ENCODE measurements at places on chromosomes 1 and 21. TPM values are rescaled to one million over a fixed set of nuclear protein-coding genes. Genes with fewer than 3 reads are reported as not detected.

UBASH3A gene
- not detected for total RNA-seq

MCOLN3 gene
- total RNA-seq = 0.51 TPM

PGLYRP4 gene
- total RNA-seq = not detected

ADAMTS4 gene
- 5.9 TPM for total RNA-seq

DNA sequence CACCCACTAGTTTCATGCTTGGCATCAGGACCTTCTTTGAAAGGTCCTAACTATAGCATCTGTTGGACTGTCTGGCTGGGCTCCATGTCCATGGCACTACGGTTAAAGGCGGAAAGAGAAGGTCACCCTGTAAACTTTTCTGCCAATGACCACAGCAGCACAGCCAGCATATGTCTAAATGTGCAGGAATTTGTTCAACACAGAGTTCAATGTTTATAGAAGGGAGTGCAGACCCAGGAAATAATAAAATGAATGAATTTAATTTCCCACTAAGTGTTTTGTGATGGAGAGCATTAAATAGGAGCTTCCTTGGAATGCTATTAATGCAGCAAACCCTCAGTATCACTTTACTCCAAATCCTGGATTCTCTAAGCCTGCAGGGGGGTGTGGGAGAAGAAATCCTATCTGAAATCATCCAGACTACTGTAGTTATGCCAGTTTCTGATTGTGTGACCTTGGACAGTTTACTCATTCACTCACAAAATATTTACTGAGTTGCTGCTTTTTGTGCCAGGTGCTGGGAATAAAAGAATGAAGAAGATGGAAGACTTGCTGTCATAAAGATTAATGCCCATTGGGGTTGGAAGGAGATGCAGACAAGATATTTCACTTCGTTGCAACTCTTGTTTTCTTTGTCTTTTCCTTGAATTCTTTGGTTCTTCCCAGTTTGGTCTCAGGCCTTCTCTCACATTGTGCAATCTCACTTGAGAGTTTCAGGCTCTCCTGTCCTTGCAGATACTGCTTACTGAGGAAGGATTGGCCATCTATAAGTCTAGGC lies 195.0 kb downstream of the ROR1 start:
- DNase-seq = peak; percentile 37

GRCh38 chr1:199279067-199279466 lies 640.2 kb downstream of the PTPRC start:
- DNase-seq = no peak

- DNase-seq = peak; percentile 75
Measured at GRCh38 chr1:9291914-9292360, 757 bp upstream of the SPSB1 start.

- no peak for DNase-seq
Measured at GRCh38 chr1:223147873-223148272, 4.8 kb upstream of the TLR5 start.

GRCh38 chr21:34807881-34808568 lies 139.2 kb downstream of the CLIC6 start:
- DNase-seq = peak; percentile 97

DNA sequence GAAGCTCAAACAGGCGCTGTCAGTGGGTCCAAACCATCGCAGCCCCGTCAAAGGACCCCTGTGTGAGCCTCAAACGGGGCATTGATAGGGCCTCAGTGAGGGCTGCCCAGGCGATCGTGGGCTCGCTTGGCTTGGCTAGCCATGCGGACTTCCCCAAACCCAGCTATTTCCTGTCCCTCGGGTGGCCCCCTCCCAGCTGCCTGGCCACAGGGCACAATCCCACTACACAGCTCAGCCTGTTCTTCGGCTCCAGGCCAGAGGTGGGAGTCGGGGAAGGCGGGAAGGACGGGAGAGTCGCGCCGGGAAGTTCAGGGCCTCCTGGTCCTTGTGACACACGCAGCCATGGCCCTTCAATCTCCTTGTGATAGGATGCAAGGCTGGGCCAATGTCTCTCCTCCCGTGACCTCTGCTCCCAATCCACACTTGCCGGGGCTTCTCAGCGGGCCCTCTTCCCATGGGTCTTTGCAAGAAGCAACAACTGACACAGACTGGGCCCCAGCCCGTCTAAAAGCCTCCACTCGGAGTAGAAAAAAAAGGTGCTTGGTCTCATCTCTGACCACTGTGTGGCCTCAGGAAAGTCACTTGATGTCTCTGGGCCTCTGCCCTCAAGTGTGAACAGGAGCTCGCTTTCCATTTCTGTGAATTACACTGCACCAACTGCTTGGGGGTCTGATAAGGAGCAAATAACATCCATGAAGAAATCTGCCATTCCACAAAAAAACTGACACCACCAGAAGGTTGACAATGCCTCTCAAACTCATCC lies 7.1 kb upstream of the MATN1 start:
- no peak for DNase-seq

- no peak for DNase-seq
Measured at GRCh38 chr1:243316366-243316989, 60.6 kb downstream of the SDCCAG8 start.

GRCh38 chr1:30419831-30420230 lies 303.6 kb downstream of the MATN1 start:
- no peak for DNase-seq

- DNase-seq = no peak
Measured at GRCh38 chr1:52153898-52154297, 12.0 kb downstream of the ZFYVE9 start.

DNA sequence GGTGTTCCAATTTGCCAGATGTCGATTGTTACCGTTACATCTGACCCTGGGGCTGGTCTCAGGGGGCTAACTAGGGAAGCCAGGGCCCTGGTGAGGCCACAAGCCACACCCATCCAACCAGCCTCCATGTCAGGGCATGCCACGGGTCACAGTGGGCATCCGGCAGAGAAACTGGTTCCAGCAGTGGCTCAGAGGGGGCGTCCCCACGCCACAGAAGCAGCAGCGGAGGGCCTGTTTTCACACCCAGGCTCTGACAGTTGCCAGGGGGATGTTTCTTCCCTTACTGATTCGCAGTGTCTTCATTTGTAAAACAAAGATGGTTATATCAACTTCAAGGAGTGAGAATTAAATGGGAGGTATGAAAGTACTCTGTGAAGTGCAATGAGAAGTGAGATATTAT lies 75.0 kb upstream of the COX20 start:
- no peak for DNase-seq
